LNCaP clone FGC (cell line): ENCODE measurements at places on chromosomes 13 and 19.

DNA sequence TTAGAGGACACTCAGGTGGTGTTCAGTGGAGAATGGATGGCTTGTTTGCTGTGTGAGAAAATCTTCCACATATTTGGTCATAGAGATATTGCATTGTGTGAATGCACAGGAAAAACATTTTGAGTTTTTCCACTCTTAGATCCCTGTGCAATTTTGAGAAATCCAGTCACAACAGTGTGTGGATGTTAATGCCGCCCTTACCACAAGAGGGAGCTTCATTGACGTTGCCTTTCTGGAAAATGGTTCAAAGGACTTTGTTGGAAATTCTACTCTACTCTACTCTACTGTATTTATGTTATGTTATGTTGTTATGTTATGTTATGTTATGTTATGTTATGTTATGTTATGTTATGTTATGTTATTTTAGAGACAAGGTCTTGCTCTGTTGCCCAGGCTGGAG lies 13.4 kb downstream of the ZNF20 start:
- DNase-seq = no peak

DNA sequence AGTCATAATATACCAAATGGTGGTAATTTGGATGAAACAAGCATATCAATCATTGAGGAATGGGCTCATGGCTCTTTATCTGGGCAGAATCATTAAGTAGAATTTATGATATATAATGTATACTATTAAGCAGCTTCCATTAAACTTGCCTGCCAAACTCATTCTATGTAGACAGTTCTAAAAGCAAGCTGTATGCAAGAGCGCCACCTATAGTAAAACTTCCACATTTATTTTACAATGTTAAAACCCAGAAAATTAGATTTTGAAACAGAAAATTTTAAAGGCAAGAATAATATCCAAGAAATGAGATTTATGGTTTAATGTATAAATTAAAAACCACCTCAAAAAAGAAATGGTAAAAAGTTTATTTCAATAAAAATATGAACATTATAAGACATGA lies 161.5 kb downstream of the MZT1 start:
- no peak for DNase-seq

- no peak for DNase-seq
Measured at GRCh38 chr19:4172861-4173473, 9.4 kb downstream of the SIRT6 start.

DNA sequence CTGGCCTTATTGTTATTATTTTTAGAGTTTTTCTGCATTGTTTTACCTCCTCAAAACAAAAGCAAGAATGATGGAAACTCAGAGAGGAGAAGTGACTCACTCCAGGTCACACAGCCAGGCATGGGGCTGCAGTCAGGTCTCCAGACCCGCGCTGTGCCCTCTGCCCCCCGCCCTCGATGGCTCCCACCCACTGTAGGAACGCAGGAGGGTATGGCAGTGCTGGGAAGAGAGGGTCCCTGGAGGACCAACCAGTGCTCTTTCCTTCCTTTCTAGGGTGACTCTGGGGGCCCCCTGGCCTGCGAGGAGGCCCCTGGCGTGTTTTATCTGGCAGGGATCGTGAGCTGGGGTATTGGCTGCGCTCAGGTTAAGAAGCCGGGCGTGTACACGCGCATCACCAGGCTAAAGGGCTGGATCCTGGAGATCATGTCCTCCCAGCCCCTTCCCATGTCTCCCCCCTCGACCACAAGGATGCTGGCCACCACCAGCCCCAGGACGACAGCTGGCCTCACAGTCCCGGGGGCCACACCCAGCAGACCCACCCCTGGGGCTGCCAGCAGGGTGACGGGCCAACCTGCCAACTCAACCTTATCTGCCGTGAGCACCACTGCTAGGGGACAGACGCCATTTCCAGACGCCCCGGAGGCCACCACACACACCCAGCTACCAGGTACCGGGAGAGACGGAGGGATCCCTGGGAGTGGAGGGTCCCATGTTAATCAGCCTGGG lies 5.6 kb downstream of the TIMM13 start:
- no peak for DNase-seq

GRCh38 chr13:31199849-31200636 lies at the start of gene B3GLCT:
TSS of gene B3GLCT (plus strand) at chr13:31199975. CDS start at chr13:31200085, 110 bp downstream.
- DNase-seq = peak; percentile 18

GRCh38 chr13:83882606-83882959 lies 309 bp upstream of the SLITRK1 start:
- no peak for DNase-seq

GRCh38 chr13:110713642-110713952 lies at the start of gene ING1:
TSS of gene ING1 (plus strand) at chr13:110713700. CDS start at chr13:110714150, 450 bp downstream.
- DNase-seq = no peak

GRCh38 chr19:45778010-45778661 lies 4.2 kb downstream of the DMPK start:
- DNase-seq = no peak

DNA sequence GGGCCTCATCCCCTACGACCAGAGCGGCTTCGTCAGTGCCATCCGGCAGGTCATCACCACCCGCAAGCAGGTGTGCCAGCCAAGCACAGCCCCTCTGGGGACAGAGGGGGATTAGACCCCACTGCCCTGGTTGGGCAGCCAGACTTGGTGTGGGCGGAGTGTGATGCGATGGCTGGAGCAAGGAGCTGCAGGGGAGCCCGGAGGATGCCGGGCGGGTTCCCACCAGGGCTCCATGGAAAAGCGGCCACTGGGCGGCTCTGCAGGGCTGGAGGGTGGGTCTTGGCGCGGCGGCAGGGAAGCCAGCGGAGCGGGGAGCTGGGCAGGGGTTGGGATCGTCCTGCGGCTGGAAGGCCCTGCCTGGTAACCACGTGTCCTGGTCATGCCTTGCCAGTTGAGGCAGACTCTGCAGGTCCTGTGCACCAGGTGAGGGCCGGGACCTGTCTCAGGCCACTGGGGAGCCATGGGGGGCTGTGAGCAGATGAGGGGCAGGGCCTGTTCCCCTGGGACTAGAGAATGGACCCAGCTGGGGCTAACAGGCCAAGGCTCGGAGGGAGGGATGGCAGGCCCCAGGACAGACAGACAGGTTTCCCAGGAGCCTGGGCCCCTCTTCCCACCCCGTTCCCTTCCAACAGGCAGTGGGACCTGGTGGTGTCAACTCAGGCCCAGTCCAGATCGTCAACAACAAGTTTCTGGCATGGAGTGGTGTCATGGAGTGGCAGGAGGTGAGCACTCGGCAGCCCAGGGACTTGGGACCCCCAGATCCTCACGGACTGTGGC lies 6.3 kb downstream of the PTOV1 start:
- no peak for DNase-seq

- DNase-seq = no peak
Measured at GRCh38 chr19:39969266-39969665, 1.7 kb upstream of the PSMC4 start.

- DNase-seq = no peak
Measured at GRCh38 chr13:39672378-39673132, 17.1 kb downstream of the COG6 start.

- no peak for DNase-seq
Measured at GRCh38 chr19:55091126-55091910, 15.6 kb downstream of the EPS8L1 start.

DNA sequence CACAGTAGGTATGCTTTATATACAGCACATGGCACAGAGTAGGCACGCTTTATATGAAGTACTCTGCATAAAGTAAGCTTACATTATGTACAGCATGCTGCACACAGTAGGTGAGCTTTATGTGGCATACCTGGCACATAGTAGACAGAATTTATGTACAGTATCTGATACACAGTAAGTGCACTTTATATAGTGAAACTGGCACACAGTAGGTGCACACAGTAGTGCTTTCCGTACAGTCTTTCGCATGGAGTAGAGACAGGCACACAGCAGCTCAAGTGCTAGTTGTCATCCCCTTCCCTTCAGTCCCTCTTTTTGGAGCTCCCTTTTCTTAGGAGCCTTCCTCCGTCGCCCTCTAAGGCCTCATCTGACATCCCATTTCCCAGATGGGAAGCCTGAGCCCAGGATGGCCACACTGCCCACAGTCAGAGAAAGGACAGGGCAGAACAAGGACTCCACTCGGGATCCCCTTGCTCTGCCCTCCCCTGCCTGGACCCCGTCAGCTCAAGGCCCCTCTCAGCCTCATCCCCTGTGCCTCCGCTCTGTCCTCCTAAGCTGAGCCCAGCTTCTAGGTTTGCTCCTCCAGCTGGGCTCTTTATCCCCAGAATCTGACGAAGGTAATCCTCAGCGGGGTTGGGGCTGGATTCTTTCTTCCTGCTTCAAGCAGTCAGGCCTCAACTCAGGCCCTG lies 852 bp upstream of the CYP4F12 start:
- DNase-seq = no peak

GRCh38 chr13:113974304-113975281 lies 717 bp upstream of the C13orf46 start:
- DNase-seq = no peak

DNA sequence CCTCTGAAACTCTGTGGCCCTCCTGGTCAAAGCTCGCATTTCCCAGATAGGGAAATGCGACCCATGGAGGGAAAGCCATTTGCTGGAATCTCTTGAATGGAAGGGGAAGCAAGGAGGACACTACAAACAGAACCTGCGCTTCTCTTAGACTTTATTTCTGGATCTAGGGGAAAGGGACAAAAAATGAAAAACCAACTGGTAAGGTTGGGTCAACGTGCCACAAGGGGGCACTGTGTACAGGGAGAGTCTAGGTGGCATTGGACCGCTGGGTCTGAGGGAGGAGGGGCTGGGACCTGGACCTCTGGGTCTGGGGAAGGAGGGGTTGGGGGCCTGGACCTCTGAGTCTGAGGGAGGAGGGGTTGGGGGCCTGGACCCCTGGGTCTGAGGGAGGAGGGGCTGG lies 5.0 kb downstream of the KLK4 start:
- DNase-seq = no peak

GRCh38 chr19:39193803-39194202 lies 3.0 kb upstream of the NCCRP1 start:
- DNase-seq = no peak

DNA sequence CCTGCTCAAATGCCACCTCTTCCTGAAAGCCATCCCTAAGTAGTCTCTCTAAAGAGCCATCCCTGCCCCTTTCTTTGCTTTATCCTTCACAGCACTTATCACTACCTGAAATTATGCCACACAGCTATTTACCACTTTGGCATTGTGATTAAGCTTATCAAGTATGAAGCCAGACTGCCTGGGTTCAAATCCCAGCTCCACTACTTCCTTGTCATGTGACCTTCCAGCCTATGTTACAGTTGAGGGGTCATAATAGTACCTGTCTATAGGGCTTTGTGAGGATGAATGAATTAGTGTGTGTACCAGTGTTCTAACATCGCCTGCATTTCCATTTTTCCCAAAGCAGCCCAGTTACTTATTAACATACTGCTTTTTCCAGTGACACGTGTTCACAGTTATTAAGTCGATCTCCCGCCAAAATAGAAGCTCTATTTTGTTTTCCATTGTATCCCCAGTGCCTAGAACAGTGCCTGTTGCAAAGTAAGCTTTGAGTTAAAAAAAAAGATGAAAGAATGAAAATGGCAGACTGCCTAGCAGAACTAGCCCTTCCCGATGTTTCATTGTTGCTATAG lies 32.8 kb downstream of the ZSWIM9 start:
- DNase-seq = no peak

DNA sequence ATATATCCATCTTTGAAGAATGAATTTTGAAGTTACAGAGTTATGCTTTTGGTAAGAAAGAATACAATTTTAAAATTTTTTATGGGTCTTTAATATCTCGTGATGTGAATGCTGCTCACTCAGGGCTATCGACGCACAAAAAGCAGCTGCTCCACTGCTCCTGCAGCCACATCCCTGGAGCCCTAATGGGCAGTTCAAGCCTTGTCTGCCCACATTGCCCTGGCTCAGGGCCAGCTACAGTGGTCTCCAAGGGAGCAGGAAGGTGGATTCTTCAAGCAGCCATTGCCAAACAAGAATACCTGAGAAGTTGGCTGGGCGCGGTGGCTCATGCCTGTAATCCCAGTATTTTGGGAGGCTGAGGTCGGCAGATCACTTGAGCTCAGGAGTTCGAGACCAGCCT lies 85.8 kb downstream of the IPO5 start:
- DNase-seq = no peak

- DNase-seq = no peak
Measured at GRCh38 chr19:45972947-45973540, 621 bp downstream of the NOVA2 start.

DNA sequence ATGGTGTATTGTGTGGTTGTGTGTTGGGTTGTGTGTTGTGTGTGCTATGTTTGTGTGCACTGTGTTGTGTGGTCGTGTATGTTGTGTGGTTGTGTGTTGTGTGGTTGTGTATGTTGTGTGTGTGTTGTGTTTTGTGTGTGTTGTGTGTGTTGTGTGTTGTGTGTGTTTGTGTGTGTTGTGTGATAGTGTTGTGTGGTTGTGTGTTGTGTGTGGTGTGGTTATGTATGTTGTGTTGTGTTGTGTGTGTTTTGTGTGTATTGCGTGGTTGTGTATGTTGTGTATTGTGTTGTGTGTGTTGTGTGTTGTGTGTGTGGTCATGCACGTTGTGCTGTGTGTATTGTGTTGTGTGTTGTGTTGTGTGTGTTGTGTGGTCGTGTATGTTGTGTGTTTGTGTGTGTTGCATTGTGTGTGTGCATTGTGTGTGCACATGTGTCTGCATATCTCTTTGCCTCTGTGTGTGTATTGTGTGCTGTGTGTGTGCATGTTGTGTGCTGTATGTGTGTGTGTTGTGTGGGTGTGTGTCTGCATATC lies 2.9 kb downstream of the C3 start:
- no peak for DNase-seq

DNA sequence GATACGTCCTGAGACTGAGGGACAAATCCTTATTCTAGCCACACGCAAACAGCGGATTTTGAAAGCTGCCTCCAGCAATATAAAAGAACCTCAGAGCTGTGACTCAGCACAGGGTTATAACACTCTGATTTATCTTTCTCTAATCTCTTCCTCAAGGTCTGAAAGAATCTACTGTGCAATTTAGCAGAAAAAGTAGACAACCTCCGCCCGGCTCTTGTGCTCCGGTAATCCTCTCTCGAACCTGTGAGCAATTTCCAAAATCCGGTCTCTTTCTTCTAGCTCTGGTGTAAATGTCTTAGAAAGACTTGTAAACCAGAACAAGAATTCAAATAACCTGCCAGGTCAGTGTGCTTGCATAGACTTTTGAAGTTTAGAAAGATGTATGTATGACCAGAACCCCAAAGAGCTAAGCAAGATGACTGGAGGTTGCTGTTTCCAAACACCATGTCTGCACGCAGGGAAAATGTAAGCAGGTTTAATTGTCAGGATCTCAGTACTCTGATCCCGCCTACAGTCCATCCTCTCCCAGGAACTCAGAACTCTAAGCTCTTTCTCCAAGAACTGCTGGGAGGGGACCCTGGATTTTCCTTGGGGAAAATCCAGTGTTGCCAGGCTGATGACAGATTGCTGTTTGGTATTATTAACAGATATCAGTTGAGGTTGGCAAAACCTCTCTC lies 338.1 kb downstream of the RFC3 start:
- DNase-seq = no peak

- DNase-seq = no peak
Measured at GRCh38 chr19:8451885-8452284, 7.1 kb downstream of the HNRNPM start.

DNA sequence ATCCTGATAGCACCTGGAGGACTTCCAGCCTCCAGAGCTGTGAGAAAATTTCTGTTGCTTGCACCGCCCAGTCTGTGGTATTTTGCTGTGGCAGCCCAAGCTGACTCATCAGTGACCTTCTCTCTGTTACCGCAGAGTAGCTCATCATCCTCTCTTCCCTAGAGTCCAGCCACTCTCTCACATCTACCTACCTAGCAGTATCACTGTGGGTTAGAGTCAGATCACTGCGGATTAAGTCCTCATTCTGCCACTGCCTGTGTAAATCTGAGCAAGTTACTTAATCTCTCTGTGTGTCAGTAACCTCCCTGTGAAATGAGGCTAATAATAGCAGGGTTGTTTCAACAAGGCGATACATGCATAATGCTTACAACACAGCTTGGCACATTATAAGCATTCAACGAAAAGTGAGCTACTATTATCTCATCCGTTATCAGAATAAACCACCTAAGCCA lies 40.3 kb upstream of the USPL1 start:
- no peak for DNase-seq
